Stimulated activated memory B cell treated with anti-CD40 and anti-IgM and Interleukin-4, amounts not matched to agents 10 μg/mL and 1 μg/mL and 100 μg/mL, for 72 hours (primary cell): ENCODE measurements at places on chromosomes 11 and 22.

DNA sequence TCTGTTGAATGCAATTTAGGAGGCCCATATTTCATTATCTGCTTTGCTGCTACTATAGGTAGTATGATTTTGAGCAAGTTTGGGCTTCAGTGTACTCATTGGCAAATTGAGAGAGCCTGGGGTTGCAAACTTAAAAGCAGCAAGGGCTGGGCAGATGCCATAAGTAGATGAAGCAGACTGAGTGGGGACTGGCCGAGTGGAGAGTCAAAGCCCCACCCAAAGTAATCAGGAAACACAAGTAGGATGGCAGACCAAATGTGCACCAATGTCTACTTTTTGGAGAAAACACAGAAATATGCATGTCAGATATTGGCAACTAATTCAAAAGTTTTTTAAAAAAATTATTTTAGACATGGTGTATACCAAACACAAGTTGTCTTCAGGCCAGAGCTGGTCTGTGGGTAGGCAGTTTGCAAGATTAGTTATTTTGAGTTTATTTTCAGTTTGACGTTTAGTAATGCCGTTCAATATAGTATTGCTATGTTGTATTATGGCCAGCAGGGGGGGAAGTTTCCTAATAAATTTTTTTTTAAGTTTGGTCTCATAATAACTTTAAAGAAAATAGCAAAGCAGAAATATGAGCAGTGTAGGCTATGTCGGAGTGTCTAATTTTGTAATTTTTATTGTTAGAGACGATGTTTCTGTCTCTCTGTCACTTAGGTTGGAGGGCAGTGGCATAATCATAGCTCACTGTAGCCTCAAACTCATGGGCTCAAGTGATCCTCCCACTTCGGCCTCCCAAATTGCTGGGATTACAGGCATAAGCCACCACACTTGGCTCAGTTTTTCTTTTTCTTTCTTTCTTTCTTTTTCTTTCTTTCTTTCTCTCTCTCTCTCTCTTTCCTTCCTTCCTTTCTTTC, 105.1 kb downstream of the HIPK3 start:
- ATAC-seq, result no peak

DNA sequence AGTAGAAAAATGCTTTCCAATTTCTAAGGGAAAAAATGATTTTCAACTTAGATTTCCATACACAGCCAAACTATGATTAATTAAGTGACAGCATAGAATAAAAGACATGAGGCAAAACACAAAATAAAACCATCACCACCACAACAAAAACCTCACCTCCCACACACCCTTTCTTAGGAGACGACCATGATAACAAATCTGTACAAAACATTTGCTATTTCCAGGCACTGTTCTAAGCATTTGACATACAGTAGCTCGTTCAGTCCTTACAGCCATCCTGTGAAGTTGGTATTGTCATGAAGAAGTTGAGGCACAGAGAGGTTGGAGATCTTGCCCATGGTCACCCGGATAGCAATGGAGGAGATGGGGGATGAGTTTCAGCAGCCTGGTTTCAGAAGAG, 8.7 kb downstream of the SPI1 start:
- no peak for ATAC-seq

GRCh38 chr11:20037396-20038153, 122.7 kb downstream of the DBX1 start:
- ATAC-seq, result peak; percentile 62

- ATAC-seq, result no peak
Observed at GRCh38 chr11:111463276-111463675, 48.9 kb downstream of the BTG4 start.

- ATAC-seq, result no peak
Observed at GRCh38 chr11:88404391-88404790, 66.9 kb upstream of the CTSC start.

DNA sequence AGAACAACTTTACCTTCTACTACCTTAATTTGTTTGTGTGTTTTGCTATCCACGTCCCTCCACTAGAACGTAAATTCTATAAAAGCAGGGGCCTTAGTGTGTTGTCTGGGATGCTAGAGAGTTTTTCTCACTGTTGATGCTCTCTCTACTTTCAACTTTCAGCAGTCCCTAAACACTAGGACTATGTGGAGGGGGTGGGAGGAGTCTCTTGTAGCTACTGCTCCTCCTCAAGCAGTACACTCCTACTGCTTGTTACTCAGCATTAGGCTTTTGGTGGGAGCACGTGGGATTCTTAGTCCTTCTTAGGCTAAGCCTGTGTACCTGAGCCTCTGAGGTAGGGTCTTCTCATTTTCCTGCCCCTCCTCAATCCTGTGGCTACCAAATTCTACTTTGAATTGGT, 56.3 kb downstream of the ARHGAP20 start:
- no peak for ATAC-seq

- no peak for ATAC-seq
Observed at GRCh38 chr11:13341026-13341425, 63.4 kb downstream of the BMAL1 start.

GRCh38 chr11:131662317-131662972, 292.0 kb downstream of the NTM start:
- ATAC-seq, result no peak

DNA sequence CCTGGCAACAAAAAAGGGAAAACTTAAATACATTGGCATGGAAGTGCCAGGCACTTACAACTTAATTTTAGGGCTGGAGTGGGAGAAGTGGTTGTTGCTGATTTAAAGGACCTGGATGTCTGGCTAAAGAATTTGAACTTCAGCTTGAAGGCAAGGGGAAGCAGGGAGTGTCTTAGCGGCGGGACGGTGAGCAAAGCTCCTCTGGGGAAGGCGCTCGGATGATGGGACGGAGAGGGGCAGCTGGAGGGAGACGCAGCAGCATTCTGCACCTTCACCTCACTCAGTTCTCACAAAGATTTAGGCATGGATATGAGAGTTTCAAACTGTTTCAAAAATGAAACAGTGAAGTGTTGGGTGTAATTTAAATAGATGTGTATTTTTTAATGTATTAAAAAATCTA, 967.1 kb downstream of the BRD1 start:
- no peak for ATAC-seq

- peak; percentile 17 for ATAC-seq
Observed at GRCh38 chr11:1082728-1083620, 8.3 kb downstream of the MUC2 start.

DNA sequence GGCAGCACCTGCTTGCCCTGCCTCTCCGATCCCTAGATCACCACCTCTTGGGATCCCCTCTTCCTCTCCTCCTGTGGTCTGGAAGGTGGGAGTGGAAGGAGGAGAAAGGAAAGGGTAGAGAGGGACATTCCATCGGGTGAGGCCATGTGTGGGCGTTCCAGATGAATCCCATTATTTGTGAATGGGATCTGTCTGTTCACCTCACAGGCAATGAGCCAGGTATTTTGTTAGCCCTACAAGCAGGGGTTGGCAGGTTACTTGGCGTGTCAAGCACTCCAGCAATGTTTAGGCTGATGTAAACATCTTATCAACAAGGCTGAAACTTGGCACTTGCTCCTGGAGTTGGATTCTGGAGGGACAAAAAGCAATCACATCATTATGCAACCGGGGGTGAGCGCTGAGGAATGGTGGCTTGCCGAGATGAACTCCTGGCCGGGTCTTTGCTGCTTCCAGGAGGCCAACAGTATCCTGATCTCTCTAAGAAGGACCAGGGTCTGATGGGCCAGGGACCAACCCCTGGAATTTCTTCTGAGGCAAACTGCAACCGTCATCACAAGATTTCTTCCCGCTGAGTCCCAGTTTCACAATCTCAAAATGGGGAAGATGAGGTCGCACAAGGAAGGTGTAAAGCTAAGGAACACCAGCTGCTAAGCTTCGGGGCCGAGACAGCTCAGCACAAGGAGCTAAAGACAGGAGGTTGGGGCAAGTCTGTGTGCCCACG, 7.8 kb downstream of the ADAMTS8 start:
- no peak for ATAC-seq
